Left renal pelvis (tissue), 4 donors: ENCODE measurements at places on chromosomes 6 and 20.
A peak's percentile ranks its signal among the peaks of the same experiment; 100 is the strongest.

DNA sequence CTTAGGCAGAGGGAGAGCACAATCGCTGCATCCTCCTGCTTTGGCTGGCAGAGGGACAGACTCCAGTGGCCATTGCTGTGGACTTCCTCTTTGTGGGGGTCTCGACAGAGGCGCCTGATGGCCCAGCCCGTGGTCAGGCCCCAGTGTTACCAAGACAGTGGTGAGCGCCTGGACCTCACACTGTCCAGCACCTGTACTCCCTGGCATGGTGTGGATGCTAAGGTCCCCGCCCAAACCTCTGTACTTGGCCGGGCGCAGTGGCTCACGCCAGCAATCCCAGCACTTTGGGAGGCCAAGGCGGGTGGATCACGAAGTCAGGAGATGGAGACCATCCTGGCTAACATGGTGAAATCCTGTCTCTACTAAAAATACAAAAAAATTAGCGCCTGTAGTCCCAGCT, 2.3 kb upstream of the NTSR1 start:
- no peak for DNase-seq

- DNase-seq: no peak
These were observed 116.2 kb downstream of the DTNBP1 start for GRCh38 chr6:15546591-15546990.

- DNase-seq: no peak
These were observed 32.1 kb downstream of the MOCS1 start for GRCh38 chr6:39902136-39902535.

- DNase-seq: no peak
These were observed 20.6 kb downstream of the TMEM242 start for GRCh38 chr6:157302736-157303135.

DNA sequence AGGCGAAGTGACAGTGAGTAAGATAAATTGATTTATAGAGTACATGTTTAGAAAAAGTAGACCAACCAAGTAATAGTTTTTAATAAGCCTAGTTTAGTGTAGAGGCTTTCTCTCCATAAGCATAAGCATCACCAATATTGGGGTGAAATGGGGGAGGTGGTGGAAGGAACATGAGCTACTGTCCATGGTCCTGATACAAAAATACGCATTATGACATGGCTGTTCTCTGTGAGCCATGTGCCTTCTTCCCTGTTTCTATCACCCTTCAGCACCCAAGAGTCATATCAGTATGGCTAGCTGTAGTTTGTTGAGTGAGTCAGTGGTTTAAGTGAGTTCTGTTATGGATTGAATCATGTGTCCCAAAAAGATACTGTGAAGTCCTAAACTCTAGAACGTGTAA, 150.8 kb downstream of the EDN1 start:
- peak; percentile 11 for DNase-seq

DNA sequence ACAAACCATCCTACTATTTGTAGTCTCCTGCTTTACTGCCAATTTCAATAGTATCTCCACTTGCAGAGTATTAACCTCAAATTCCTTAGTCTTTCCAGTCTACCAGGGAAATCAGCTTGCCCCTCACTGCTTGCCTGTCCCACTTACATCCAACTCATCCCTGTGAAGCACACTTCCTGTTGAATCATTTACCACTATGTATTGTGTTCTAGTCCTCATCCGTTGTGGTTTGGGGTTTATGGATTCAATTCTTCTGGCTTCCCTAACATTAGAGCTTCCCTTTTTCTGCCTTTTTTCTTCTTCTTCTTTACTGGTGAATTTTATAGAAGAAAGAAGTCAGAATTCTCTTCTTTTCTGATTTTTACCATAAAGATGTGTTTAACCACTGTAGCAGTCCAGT, 5.1 kb upstream of the TXLNB start:
- DNase-seq: no peak

- no peak for DNase-seq
These were observed 213.1 kb downstream of the PHACTR1 start for GRCh38 chr6:12929678-12930077.

- DNase-seq: no peak
These were observed 147.4 kb upstream of the BEND6 start for GRCh38 chr6:56807326-56807988.

DNA sequence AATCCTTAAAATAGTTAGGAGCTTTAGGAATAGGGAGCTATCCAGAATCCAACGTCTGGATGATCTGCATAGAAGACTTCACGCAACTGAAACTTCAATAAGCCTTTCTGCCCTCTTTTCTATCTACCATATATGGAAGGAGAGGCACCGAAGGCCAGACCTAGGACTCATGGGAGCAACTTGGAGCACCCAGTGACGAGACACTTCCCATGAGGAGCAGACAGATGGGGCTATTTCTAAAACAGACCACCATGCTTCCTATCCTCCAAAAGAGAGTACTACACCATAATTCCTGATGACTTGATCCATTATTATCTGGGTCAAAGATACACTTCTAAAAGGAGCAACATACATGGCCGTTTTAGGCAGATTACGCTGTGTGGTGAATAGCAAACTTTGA, 6.0 kb downstream of the RPP40 start:
- no peak for DNase-seq

DNA sequence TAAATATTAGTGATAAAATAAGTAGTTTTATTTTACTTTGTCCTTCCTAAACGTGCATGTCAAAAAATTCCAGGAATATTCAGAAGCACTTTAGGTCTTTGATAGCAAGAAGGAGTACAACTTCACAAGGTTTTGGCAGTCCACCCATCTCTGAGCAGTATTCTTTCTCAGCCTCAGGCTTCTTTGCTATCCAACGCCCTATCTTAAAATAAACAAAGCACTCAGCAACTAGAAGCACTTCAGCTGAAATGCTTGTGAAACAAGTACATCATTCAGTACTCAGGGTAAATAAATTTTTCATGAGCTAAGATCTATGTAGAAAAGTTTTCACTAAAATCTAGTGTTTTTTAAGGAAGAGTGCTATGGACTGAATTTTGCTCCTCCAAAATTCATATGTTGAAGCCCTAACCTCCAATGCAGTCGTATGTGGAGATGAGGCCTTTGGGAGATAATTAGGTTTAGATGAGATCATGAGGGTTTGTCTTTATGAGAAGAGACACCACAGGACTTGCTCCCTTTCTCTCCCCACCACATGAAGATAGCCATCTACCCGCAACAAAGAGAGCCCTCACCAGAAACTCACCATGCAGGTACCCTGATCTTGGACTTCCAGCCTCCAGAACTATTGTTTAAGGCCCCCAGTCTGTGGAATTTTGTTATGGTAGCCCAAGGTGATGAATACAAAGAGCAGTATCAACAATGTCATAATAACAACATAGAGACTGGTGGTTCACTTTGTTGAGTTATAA, 539.1 kb downstream of the TFAP2A start:
- no peak for DNase-seq

DNA sequence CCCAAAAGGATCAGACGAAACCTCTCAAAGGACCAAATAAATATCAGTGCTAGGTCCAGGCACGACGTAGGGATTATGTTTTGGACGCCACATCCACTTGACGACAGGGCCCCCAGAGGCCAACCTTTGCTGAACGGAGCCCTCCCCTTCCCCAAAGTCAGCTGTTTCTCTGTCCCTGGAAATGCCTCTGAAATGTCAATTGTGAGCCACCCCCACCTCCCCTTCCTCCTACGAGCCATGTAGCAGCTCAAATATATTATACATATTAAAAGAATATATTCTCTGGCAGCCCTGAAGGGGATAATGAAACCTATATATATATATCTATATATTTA, 39.6 kb upstream of the BLCAP start:
- DNase-seq: no peak

- no peak for DNase-seq
These were observed 40.9 kb downstream of the DOP1A start for GRCh38 chr6:83108378-83108777.
